H1 (cell line): ENCODE measurements at places on chromosomes 12 and 14. TPM values are rescaled to one million over a fixed set of nuclear protein-coding genes. Genes with fewer than 3 reads are reported as not detected.

DNA sequence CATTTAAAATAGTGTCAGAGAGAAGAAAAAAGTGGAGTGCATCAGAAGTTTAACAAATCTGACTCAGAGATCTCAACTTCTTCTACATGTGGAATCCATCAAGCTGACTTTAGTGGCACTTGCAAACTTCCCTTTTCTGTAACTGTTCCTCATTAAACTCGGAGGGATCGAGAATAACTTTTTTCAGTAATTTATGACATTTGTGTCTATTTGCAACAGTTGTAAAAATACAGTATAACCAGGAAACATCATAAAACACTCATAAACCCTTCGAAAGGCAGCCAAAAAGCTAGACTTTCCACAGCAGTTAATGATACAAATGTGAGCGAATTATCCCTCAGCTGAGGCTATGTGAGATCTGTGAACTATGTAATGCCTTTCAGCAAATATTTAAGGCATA, 1936.8 kb upstream of the SEL1L start:
- DNase-seq: no peak

DNA sequence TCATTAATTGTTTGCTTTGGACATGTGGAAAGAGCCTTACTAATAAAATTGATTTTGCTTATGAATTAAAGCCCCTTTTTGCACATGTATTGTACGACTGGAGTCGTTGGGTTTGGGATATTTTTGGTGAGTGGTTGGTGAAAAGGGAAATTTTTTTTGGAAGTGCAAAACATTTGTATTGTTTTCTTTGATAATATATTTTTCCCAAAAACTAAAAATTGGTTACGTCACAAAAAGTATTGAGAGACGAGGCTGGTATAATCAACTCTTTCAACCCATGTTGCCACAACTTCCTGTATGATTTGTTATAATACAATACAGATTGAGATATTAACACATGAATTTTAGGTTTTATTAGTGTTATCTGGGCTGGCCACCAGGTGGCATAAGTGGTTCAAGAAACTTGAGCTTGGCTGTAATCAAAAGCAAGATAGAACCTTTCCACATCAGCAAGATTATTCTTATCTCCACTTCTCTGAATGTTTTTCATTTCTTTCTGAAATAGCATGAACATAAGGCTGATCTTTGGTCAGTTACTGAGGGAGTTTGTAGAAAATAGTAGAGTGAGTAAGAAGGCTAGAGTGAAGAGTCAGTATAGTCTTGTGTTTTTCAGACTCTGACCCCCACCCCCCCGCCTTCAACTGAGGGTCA, 8.7 kb downstream of the NGDN start:
- DNase-seq: peak; percentile 56

C1R gene
- 6.9 and 7.7 TPM in 2 replicates for total RNA-seq

PIWIL1 gene
- total RNA-seq: not detected in 2 replicates
